ENCODE measurements at places on chromosomes 7 and 10. TPM values are rescaled to one million over a fixed set of nuclear protein-coding genes. Genes with fewer than 3 reads are reported as not detected.

ZNF862 gene
- total RNA-seq, result 42.4 TPM

WASL gene
- total RNA-seq, result 40.3 TPM

LMOD2 gene
- not detected for total RNA-seq

WDFY4 gene
- not detected for total RNA-seq

PPP1R17 gene
- not detected for total RNA-seq

PTN gene
- 4.5 TPM for total RNA-seq

SPDYE2 gene
- not detected for total RNA-seq

LHFPL3 gene
- total RNA-seq, result not detected

LOXL4 gene
- 2.5 TPM for total RNA-seq

CALHM2 gene
- 54.1 TPM for total RNA-seq

ATOH7 gene
- total RNA-seq, result not detected

NOD1 gene
- total RNA-seq, result 16.5 TPM

AKR1C8 gene
- total RNA-seq, result 2.7 TPM

MYL10 gene
- not detected for total RNA-seq

RPA3 gene
- total RNA-seq, result 166 TPM

- DNase-seq, result no peak
Observed at GRCh38 chr10:43307306-43307705, 40.4 kb upstream of the RASGEF1A start.

GRCh38 chr7:48052748-48053147 is 17.4 kb downstream of the C7orf57 start:
- peak; percentile 49 for DNase-seq

GRCh38 chr10:58856508-58857240 is 319.8 kb upstream of the PHYHIPL start:
- peak; percentile 77 for DNase-seq

DNA sequence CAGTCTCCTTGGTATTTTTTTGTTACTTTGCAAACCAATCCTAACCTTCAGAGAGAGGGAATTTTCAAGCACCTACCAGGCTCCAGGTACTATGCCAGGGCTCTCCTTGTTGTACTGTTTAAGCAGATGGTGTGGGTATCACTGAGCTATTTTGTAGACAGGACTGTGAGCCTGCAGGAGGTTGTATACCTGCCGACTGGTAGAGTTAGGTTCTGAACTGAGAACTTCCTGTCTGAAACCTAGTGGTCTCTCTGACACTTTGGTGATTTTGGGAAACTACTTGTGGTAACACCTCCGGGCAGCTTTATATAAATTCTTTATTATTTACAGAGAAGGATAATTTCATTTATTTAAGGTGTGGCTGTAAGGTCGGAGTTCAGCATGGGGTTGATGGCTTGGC is 4.6 kb downstream of the ZNF853 start:
- DNase-seq, result no peak

DNA sequence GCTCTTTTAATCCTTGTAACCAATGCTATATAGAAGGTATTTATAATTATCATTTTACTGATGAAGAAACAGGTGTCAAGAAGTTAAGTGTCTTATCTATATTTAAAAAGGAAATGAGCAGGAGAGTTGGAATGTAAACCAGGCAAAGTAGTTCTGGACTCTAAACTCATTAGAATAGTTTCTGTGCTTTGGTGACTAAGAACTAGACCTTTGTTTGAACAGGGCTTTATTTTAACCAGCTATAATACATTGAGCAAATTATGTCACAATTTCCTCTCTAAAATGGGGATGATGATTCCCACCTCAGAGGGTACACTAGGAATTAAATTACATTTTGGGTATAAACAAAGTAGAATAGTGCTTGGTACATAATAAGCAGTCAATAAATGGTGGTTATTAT is 236.0 kb downstream of the MAGI2 start:
- DNase-seq, result no peak

- no peak for DNase-seq
Observed at GRCh38 chr10:70169011-70169410, 1.3 kb downstream of the SAR1A start.

GRCh38 chr7:121714559-121715303 is 158.2 kb upstream of the PTPRZ1 start:
- no peak for DNase-seq

- no peak for DNase-seq
Observed at GRCh38 chr10:6382081-6382480, 179.3 kb downstream of the PFKFB3 start.

DNA sequence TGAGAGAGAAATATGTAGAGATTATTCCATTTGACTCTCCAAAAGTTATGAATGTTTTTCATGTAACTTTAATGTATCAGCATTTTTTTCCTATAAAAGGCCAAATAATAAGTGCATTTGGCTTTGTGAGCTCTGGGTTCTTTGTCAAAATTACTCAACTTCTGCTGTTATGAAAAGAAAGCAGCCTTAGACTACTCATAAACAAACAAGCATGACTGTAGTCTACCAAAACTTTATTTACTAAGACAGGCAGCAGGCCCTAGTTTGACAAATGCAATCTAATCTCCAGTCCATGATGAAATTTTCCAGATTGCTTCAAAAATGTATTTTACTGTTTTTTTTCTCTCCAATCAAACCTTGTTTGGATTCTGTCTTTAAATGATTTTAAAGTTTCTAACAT is 46.3 kb downstream of the MRPL32 start:
- DNase-seq, result no peak

DNA sequence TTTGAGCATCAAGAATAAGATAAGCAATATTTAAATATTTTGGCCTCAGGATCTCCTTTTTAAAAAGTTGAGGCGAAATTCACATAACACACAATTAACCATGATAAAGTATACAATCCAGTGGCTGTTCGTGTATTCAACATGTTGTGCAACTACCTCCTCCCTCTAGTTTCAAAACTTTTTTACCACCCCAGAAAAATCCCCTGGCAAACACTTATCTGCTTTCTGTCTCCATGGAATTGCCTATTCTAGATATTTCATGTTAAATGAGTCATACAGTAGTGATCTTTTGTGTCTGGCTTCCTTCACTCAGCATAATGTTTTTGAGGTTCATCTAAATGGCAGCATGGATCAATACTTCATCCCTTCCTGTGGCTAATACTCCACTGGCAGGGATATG is 31.8 kb upstream of the IL15RA start:
- no peak for DNase-seq

DNA sequence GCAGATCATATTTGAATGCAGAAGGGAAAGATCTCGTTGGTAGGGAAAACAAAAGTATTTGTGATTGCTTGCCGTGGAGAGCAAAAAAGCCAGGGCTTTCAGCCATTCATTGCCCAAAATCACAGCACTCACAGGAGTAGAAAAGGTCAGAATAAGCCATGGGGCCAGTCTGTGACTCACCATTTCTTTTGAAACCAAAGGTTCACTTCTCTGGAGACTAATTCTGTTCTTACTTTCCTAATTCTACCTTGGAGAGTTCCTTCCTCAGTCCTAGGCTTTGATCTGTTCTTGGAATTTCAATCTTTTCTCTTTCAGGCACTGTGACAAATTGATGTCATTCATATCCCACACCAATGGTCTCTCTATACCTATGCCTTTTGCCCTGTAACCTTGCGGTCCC is 54.1 kb upstream of the FAM180A start:
- DNase-seq, result no peak

DNA sequence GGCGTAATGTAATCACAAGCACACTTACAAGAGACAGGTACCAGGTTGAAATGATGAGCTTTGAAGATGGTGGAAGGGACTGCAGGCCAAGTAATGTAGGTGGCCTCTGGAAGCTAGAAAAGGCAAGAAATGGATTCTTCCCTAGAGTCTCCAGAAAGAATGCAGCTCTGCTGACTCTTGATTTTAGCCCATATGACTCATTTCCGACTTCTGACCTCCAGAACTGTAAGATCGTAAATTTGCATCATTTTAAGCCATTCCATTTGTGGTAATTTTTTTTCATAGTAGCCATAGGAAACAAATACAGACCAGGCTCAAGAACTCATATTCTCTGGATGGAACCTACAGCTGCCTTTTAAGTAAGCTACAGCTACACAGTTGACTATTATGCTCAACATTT is 315.5 kb downstream of the MAGI2 start:
- no peak for DNase-seq

GRCh38 chr7:82056282-82056681 is 286.4 kb upstream of the HGF start:
- DNase-seq, result no peak

DNA sequence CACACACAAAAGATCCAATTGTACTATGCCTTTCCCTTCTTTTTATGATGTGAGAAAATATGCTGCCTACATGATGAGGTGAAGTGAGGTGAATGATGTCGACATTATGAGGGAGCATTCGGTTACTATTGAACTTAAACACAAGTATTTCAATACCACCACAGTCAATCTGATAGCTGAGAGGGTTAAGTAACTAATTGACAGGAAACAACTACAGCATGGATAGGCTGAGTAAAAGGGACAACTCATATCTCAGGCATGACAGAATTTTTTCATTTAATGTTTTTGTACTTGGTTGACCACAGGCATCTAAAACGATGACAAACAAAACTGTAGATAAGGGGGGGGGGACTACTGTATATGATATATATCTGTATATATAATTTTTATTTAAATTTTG is 488.9 kb downstream of the SH2D4B start:
- no peak for DNase-seq

DNA sequence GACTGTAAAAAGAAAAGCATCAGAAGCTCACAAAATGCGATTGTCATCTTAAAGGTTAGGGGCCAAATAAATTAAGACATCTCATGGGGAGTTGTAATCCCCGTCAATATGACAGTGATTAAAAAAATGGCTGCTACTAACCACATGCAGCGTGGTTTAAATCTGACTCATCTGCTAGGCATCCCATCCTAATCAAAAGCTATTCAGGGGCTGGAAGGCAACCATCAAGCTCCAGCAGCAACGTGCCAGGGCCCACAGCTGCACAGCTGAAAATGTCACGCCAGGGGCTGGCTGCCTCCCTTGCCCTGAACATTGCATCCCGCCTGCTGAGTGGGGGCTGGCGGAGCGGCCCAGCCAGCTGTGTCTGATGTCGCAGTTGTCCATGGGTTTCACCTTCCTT is 66.3 kb upstream of the FRMD4A start:
- peak; percentile 73 for DNase-seq

DNA sequence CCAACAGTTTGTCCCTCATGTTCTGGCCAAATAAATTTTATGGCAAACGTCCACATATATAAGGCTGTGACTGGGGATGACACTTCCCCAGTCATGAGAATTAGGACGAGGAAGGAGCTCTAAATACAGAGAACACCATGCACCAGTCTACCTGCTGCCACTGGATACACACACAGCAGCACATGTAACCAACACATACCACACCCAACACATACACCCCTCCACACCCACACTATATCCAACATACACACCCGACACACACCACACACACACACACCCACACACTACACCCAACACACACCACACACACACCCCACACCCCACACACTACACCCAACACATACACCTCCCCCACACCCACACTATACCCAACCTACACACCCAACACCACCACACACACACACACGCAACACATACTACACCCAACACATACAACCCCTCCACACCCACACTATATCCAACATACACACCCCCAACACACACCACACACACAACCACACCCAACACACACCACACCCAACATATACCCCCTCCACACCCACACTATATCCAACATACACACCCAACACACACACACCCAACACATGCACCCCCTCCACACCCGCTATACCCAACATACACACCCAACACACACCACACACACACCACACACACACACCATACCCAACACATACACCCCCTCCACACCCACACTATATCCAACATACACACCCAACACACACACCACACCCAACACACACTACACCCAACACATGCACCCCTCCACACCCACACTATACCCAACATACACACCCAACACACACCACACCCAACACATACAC is 74.1 kb downstream of the HIPK2 start:
- no peak for DNase-seq

- no peak for DNase-seq
Observed at GRCh38 chr10:11746883-11747539, 4.8 kb downstream of the ECHDC3 start.

- DNase-seq, result no peak
Observed at GRCh38 chr7:36887233-36887632, 162.9 kb upstream of the AOAH start.

GRCh38 chr7:92588561-92588960 is 1.6 kb downstream of the FAM133B start:
- DNase-seq, result no peak

DNA sequence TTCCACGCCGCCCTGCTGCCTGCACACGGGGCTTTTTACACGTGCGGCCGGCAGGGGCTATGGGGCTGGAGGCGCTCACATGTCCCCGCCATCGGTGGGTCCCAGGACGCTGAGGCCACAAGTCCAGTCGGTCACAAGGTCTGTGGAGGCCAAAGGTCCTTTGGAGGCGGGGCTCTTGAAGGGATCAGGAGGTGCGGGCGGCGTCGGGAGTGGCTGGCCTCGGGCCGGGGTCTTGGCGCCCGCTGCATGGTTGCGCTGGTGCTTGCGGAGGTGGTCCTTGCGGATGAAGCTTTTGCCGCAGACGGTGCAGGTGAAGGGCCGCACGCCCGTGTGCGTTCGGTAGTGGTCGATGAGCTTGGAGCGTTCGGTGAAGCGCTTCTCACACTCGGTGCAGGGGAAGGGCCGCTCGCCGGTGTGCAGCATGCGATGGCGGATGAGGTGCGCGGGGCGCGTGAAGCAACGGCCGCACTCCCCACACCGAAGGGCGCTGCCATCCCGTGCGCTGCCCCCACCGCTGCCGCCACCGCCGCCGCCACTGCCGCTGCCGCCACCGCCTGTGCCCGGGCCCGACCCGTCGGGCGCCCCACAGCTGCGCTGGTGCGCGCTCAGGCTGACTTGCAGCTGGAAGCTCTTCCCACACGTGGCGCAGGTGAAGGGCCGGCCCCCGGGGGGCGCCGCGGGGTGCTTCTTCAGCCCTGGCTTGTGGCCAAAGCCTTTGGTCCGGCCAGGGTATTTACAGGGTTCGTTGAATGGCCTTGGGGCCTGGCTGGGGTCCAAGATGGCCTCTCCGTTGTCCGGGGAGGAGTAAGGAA is 13.7 kb upstream of the ZNF777 start:
- DNase-seq, result no peak

DNA sequence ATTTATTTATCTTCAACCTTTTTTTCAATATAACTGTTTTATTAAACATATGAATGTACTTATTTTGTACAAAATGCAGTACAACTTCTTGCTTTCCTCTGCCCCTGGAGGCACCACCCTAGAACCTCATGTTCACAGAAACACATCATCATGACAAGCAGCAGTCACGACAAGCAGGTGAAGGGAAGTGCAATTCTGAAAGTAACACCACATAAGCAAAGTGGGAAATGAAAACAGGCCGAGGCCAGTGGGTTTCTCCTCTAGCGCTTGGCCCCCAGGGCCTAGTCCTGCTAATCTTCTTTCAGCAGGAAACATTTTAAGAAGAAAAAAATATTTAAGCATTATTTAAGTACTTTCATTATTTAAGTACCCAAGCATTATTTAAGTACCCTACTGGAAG is 598.1 kb downstream of the SH2D4B start:
- no peak for DNase-seq

GRCh38 chr10:70742537-70743429 is 42.4 kb downstream of the TBATA start:
- no peak for DNase-seq

GRCh38 chr10:89589101-89589720 is 53.8 kb upstream of the SLC16A12 start:
- no peak for DNase-seq

All from PC-9 (cell line).